ENCODE measurements at places on chromosomes 4 and X.

DNA sequence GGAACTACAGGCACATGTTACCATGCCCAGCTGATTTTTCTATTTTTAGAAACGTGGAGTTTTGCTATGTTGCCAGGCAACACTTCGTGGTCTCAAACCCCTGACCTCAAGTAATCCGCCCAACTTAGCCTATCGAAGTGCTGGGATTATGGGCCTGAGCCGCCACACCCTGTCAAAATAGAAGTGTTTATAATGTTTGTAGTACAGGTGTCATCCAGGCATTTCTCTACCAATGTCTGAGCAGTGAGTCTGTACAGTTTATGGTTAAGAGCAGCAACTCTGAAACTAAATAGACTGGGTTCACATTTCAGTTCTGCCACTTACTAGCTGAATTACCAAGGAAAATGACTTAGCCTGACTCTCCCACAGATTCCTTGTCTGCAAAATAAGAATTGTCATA lies 460.4 kb upstream of the GALNT7 start:
- DNase-seq: no peak

GRCh38 chrX:103513476-103514108 lies 5.7 kb downstream of the RAB40A start:
- DNase-seq: no peak

- no peak for DNase-seq
Observed at GRCh38 chr4:135177321-135177720, 975.7 kb upstream of the PABPC4L start.

- no peak for DNase-seq
Observed at GRCh38 chr4:47640911-47641310, 155.8 kb downstream of the ATP10D start.

DNA sequence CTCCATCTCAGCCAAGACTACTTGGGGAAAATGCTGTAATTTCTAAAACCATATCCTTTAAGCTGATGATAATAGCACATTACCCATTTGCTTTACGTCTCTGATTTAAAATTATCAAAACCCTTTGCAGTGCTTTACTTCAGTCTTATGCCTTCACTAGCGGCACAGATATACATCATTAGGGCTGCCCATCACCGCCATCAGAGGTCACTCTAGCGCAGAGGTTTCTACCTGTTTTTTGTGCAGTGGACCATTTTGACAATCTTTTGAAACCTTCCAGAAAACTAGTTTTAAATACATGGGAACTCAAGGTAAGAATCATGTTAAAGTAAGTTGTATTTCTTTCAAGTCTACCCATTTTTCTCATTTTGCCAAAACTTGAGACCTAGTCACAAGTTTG lies 592.5 kb downstream of the PPARGC1A start:
- no peak for DNase-seq

DNA sequence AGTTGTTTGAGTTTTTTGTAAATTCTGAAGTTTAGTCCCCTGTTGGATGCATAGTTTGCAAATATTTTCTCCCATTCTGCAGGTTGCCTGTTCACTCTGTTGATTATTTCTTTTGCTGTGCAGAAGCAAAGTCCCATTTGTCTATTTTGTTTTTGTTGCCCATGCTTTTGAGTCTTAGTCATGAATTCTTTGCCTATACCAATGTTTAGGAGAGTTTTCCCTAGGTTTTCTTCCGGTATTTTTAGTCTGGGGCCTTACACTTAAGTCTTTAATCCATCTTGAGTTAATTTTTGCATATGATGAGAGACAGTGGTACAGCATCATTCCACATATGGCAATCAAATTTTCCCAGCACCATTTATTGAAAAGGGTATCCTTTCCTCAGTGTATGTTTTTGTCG lies 405.8 kb upstream of the RPS6KA3 start:
- DNase-seq: no peak

DNA sequence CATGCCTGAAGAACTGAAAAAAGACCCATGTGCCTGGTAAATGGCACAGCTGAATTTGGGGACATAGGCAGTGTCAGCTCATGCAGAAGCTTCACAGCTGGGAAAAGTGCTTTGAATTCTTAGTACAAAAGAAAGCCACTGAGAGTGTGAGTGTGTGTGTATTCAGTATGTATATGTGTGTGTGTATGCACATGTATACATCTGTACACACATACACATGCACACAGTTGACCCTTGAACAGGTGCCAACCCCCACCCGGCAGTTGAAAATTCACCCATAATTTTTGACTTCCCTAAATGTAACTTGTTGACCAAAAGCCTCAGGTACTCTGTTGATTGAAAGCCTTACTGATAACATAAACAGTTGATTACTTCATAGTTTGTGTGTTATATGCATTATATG lies 49.5 kb upstream of the ENPP6 start:
- no peak for DNase-seq

- no peak for DNase-seq
Observed at GRCh38 chr4:1039493-1040343, 28.3 kb downstream of the FGFRL1 start.

- no peak for DNase-seq
Observed at GRCh38 chr4:148376151-148376550, 66.1 kb downstream of the NR3C2 start.

- DNase-seq: no peak
Observed at GRCh38 chr4:67207941-67208441, 337.3 kb downstream of the CENPC start.

GRCh38 chr4:100224721-100225120 lies 34.5 kb upstream of the DDIT4L start:
- DNase-seq: no peak

DNA sequence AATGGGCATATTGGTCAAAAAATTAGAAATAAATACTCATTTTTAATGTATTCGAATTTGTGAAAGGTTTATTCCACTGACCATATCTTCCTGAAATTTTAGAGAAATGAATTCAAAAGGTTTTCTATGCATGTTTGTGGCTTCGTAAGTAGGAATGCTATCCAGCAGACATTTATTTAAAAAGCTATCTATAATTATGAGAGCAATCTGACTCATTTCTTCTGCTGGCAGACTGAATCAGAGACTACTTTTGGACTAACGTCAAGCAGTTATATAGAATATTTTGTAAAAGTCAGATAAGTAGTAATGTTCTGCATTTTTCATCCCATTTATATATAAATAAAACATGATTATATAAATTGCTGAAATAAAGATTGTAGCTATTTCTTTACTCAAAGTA lies 125.0 kb downstream of the SPCS3 start:
- DNase-seq: no peak

GRCh38 chrX:55057675-55058249 lies 17.1 kb upstream of the PAGE2B start:
- peak; percentile 1 for DNase-seq

DNA sequence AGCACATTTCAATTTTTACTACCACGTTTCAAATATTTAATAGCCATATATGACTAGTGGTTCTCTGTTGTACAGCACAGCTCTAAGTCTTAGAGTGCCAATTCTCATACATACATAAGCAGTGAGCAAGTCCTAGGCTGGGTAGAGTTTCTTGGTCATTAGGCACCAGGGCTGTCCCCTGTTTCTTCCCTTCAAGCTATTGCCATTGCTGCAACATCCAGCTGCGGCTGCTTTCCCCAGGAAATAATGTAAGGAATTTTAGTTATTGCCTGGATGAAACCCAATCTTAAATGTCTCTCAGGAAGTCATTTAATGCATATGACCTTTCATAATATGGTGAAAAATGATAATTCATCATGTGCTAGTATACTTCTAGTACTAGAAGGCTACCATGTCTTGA lies 74.1 kb upstream of the PPP3CA start:
- DNase-seq: no peak

- DNase-seq: no peak
Observed at GRCh38 chr4:34318773-34319172, 1925.5 kb downstream of the ARAP2 start.

- no peak for DNase-seq
Observed at GRCh38 chr4:183284258-183284785, 35.8 kb downstream of the CLDN22 start.

DNA sequence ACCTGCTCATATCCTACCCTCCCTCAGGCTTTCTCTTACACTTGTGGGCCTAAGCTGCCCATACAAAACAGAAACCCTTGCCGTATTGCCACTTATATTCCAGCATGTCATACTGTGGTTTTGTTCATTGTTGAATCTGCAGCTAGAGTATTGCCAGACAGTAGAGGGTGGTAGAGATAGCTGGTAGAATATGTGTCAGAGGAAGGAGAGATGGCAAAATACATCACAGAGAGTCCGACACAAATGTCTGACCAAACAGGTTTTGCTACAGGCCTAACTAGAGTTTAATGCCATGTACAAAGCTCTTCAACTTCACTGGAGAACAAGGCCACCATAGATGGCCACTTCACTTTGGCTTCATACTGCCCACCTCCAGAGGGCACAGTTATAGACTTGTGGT lies 160.1 kb downstream of the EFHC2 start:
- no peak for DNase-seq

DNA sequence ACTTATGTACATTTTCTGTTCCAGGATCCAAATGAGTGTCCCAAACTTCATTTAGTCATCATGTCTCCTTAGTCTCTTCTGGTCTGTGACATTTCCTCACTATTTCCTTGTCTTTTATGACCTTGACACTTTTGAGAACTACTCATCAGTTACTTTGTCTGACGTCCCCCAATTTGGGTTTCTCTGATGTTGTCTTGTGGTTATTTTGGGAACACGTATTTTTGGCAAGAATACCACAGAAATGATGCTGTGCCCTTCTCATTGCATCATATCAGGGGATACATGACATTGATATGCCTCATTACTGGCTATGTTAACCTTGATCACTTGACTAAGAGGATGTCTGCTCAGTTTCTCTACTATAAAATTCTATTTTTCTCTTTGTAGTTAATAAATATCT lies 308.8 kb downstream of the ZNF674 start:
- no peak for DNase-seq

GRCh38 chrX:334971-335757 lies 16.6 kb upstream of the GTPBP6 start:
- DNase-seq: no peak

DNA sequence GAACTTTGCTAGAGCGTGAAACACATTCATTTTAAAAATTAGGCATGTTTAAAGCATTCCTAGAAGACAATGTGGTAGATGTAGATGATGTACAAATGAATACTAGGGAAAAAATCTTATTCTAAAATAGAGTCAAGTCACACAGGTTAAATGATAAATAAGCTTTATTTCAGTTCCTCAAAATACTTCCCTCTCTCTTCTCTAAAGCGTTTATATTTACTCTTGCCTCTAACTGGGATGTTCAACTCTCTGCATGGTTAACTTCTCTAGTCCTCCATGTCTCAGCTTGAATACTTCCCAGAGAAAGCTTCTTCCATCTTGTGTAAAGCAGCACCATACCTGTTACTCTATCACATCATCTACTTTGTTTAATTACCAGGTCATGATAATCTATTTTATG lies 30.9 kb upstream of the GLRA3 start:
- no peak for DNase-seq

DNA sequence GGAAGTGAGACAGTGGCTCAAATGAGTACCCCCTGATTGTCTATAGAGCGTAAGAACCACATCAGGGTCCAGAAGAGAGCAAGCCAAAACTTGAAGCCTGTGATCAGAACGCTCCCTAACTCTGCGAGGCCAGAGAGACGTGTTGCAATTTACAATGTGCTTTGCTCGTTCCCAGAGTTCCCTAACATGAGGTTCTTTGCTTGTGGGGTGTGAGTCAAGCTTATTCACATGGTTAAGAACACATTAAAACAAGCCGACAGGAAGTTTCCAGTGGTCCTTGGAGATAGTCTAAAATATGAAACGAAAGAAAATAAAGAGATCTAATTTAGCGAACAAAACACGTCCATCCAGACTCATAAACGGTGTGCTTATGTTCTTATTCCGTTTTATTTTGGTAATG lies 702.3 kb downstream of the TRIML1 start:
- no peak for DNase-seq

GRCh38 chr4:164383058-164383357 lies 370.9 kb upstream of the SMIM31 start:
- DNase-seq: no peak

DNA sequence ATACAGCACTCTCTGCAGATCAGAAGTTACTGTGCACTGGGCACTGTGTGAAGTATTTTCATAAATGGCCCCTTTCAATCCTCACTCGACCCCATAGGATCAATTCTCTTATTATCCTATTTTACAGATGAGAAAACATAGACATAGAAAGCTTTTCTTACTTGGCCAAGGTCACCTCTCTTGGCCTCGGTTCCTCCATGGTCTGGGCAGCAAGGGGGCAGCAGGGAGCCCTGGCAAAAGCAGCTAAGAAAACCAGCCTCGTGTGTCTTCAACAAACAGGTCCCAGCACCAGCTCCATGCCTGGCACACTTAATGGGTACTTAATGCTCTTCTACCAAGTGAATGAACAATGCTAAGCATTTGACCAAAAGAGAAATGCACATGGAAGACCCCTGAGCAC lies 34.4 kb downstream of the BST1 start:
- no peak for DNase-seq

GRCh38 chrX:40184968-40185367 lies 87.2 kb upstream of the BCOR start:
- no peak for DNase-seq

GRCh38 chr4:87532907-87533306 lies 3.7 kb upstream of the SPARCL1 start:
- DNase-seq: no peak

DNA sequence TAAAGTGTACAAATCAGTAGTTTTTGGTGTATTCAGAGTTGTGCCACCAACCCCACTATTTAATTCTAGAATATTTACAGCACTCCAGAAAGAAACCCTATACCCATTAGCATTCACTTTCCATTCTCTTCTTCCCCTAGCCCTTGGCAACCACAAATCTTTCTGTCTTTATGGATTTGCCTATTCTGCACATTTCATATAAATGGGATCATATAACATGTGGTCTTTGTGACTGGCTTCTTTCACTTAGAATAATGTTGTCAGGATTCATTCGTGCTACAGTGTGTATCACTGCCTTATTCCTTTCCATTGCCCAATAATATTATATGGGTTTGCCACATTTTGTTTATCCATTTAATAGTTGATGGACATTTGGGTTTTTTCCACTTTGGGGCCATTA lies 32.2 kb downstream of the SGMS2 start:
- no peak for DNase-seq

GRCh38 chr4:138182838-138183426 lies 59.2 kb downstream of the SLC7A11 start:
- peak; percentile 20 for DNase-seq
